Activated T-cell treated with anti-CD3 and anti-CD28 coated beads, Interleukin-2, amount 50 U/mL, for 24 hours (primary cell): ENCODE measurements at places on chromosomes 6 and 20.

DNA sequence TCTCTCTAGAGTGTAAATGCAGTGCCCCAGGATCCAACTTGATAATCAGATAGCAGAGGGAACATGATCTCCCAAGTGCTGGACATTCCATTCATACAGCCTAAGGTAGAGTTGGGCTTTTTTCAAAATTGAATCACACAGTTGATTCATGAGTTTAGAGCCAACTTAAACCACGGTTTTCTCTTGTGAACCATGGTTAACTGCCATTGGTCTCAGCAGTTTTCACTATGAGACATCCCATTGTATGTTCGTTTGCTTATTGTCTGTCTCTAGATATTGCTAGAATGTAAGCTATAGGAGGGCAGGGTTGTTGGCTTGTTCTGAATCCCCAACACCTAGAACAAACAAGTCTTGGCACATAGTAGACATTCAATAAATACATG, 37.2 kb upstream of the TAF8 start:
- H3K4me1 ChIP-seq: peaks cover 79% of the 10 kb centered on the region
- no peak for DNase-seq
- H3K36me3 ChIP-seq: peaks cover 34% of the 10 kb centered on the region
- H3K4me3 ChIP-seq: no peak overlapping the region
- H3K27ac ChIP-seq: peak overlapping the region; percentile 84
- H3K27me3 ChIP-seq: no peaks in the 10 kb centered on the region

- peaks cover 26% of the 10 kb centered on the region for H3K27me3 ChIP-seq
- H3K4me1 ChIP-seq: peaks cover 7% of the 10 kb centered on the region
- no peaks in the 10 kb centered on the region for H3K36me3 ChIP-seq
- H3K27ac ChIP-seq: no peak overlapping the region
- no peak overlapping the region for H3K4me3 ChIP-seq
- no peak for DNase-seq
Observed at GRCh38 chr20:50313827-50314677, 123.4 kb downstream of the CEBPB start.

GRCh38 chr6:33620856-33621710, at the start of gene ITPR3:
Gene ITPR3 (plus strand): TSS chr6:33621322. CDS start chr6:33621603, 281 bp downstream.
- DNase-seq: peak; percentile 85
- peaks cover 55% of the 10 kb centered on the region for H3K4me1 ChIP-seq
- H3K27ac ChIP-seq: peak within 1 kb of the TSS; percentile 86
- H3K36me3 ChIP-seq: peaks cover 45% of the 10 kb centered on the region

- no peaks in the 10 kb centered on the region for H3K36me3 ChIP-seq
- no peak for DNase-seq
- no peaks in the 10 kb centered on the region for H3K4me1 ChIP-seq
- peaks cover 5% of the 10 kb centered on the region for H3K27me3 ChIP-seq
- no peak overlapping the region for H3K27ac ChIP-seq
Observed at GRCh38 chr6:162854734-162855191, 127.0 kb downstream of the PACRG start.

GRCh38 chr6:21173031-21173430, 420.5 kb upstream of the SOX4 start:
- H3K4me1 ChIP-seq: no peaks in the 10 kb centered on the region
- no peak overlapping the region for H3K27ac ChIP-seq
- DNase-seq: no peak
- no peaks in the 10 kb centered on the region for H3K27me3 ChIP-seq
- H3K4me3 ChIP-seq: no peak overlapping the region

DNA sequence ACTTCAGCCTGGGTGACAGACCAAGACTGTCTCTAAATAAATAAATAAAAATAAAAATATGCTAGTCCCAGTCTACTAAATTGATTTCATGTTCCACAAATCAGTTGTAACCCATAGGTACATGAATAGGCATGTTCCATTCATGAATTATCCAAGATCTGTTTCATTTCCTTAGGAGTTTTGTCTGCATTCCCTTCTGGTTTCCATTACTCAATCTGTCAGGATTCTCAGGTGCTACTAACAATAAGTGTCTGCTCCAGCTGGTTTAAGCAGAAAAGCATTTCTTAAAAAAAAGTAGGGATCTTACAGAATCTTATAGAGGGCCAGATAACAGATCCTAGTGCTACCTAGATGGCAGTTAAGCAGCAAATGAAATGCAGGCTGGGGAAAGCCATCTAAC, 15.6 kb upstream of the PKIG start:
- H3K4me1 ChIP-seq: peaks cover 4% of the 10 kb centered on the region
- H3K36me3 ChIP-seq: no peaks in the 10 kb centered on the region
- H3K27ac ChIP-seq: no peak overlapping the region
- no peaks in the 10 kb centered on the region for H3K27me3 ChIP-seq
- H3K4me3 ChIP-seq: no peak overlapping the region

GRCh38 chr6:39558591-39559190, 166.5 kb downstream of the KIF6 start:
- no peaks in the 10 kb centered on the region for H3K36me3 ChIP-seq
- no peak overlapping the region for H3K4me3 ChIP-seq
- DNase-seq: no peak
- no peaks in the 10 kb centered on the region for H3K4me1 ChIP-seq
- peaks cover 25% of the 10 kb centered on the region for H3K27me3 ChIP-seq
